ENCODE measurements at places on chromosomes 3 and 15.

- no peak for DNase-seq
Observed at GRCh38 chr3:196754091-196754981, 14.7 kb downstream of the PAK2 start.

DNA sequence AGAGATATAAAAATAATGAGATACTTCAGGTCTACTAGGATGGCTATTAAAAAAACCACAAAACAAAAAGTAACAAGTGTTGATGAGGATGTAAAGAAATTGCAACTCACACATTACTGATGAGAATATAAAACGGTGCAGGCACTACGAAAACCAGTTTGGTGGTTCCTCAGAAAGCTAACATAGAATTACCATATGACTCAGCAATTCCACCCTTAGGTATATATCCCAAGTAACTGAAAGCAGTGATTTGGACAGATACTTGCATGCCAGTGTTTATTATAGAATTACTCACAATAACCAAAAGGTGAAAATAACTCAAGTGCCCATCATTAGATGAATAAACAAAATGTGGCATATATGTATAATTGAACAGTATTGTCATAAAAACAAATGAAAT is 87.5 kb upstream of the MELTF start:
- DNase-seq = no peak

DNA sequence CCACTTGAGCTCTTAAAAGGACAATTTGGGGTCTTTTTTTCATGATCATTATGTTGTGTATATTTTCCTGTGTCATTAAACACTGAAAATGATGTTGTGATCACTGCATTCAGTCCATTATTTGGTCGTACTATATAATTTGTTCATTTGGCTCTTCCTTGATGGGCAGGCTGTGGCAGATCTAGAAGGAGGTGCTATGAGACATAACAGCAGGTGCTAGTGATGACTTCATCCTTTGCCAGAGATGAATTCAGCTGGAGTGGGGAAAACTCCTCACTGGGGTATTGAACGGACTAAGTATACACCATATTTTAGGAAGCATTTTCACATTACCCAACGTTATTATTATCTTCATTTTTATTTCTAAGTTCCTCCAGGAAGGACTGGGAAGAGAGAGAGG is 12.0 kb downstream of the CMTM7 start:
- DNase-seq = no peak

DNA sequence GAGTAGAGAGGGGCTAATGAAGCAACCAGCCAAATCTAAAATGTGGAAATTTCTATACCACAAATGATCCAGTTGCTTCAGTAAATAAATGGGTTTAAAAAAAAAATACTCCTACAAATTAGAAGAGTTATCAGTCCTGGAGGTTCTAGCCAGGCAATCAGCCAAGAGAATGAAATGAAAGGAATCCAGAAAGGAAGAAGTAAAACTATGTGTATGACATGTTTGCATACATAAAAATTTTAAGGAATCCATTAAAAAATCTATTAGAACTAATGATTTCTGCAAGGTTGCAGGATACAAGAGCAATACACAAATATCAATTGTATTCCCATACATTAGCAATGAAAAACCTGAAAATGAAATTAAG is 9.6 kb downstream of the MESP2 start:
- no peak for DNase-seq

- DNase-seq = no peak
Observed at GRCh38 chr3:72120806-72121778, 336.1 kb upstream of the PROK2 start.

GRCh38 chr3:116980099-116980498 is 270.5 kb downstream of the TUSC7 start:
- no peak for DNase-seq

- no peak for DNase-seq
Observed at GRCh38 chr3:41893977-41894376, 67.9 kb downstream of the ULK4 start.

DNA sequence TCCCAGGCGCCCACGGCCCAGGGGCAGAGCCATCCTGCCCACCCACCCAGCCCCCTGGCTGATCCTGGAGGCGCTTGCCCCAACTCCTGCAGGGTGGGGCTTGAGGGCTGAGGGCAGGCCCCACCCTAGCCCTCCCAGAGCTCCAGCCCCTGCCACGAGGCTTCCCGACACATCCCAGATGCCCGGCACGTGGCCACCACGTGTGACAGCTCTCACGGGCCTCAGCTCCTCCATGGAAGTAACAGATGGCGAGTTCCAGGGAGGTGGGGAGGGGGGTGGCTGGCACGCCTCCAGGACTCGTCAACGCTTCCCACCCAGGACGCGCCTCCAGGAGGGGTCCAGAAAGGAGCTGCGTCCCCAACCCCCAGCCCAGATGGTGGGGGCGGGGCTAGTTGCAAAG is 29.1 kb downstream of the PLXND1 start:
- no peak for DNase-seq

DNA sequence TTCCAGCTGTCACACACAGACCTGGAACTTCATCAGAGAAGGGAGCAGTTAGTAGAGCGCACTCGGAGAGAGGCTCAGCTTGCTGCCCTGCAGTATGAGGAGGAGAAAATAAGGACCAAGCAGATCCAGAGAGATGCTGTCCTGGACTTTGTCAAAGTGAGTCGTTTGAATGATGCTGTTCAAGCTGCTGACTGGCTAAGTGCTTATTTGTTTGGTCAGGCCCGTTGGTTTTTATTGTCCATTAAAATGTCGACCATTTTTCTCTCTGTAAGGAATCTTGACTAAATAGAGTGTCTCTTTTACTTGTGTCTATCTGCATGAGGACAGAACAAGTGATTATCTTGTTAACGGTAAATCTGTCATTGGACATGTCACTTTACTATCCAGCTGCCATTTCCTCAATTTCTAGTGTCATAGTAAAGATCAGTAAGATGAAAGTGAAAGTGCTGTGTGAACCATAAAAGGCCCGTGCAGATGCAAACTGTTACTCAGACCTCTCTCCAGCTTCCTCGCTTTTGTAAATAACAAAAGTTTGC is 56.9 kb downstream of the LRCH3 start:
- DNase-seq = no peak

DNA sequence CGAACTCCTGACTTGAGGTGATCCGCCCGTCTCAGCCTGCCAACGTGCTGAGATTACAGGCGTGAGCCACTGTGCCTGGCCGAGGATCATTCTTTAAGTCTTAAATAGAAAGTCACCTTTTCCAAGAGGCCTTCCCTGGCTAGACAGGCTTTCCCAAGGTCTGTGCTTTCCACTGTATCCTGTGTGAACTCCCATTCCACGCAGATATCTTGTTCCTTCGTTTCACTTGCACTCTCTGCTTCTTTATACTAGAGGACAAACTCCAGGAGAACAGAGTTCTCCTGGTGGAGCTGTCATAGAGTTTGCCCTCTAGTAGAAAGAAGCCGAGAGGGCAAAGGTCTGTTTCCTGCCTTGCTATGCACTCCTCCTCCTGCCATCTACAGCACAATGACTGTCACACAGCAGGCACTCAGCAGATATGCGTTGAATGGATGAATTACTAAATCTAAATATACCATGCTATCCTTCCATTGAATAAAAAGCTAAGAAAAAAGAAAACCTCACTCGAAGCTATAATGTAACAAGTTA is 211.2 kb downstream of the FOXP1 start:
- DNase-seq = no peak
